Kidney (tissue), 22 donors: ENCODE measurements at places on chromosomes 5 and 9.

DNA sequence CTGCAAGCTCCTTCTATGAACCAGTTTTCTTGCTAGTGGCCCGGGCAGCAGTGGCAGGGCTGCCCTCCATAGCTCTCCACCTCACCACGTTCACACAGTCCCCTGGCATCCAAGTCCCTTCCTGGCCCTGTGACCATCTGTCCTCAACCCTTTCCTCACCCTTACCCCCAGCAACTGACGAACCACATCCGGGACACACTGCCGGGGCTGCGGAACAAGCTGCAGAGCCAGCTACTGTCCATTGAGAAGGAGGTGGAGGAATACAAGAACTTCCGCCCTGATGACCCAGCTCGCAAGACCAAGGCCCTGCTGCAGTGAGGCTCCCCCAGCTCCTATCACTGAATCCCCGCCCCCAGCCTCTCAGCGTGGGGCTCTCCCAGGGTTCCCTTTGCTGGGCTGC lies 18.8 kb downstream of the DNM1 start:
- no peak for DNase-seq

GRCh38 chr9:94627287-94627686 lies 12.0 kb downstream of the FBP1 start:
- DNase-seq, result no peak

- DNase-seq, result no peak
These were observed 690.2 kb downstream of the NR2F1-AS1 start for GRCh38 chr5:92890841-92891244.

DNA sequence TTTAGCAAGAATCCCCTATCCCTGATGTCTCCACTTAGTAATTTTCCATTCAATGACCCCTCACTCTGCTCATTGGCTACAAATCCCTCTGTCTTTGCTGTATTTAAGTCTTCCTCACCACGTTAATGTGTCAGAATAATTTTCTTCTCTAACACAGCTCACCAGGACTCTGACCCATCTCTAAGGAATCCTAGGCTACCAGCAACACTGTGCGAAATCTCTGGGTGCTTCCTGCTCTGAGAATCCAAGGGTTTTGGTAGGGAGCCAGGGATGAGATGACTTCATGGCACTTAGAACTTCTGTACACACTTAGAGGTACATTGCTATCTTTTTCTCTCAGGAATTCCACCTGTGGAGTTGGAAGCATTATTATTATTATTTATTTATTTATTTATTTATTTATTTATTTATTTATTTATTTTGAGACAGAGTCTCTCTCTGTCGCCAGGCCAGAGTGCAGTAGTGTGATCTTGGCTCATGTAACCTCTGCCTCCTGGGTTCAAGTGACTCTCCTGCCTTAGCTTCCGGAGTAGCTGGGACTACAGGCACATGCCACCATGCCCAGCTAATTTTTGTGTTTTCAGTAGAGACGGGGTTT lies 53.5 kb downstream of the FOXI1 start:
- no peak for DNase-seq

- DNase-seq, result peak; percentile 54
These were observed 27.9 kb upstream of the GALNT10 start for GRCh38 chr5:154162539-154163151.

DNA sequence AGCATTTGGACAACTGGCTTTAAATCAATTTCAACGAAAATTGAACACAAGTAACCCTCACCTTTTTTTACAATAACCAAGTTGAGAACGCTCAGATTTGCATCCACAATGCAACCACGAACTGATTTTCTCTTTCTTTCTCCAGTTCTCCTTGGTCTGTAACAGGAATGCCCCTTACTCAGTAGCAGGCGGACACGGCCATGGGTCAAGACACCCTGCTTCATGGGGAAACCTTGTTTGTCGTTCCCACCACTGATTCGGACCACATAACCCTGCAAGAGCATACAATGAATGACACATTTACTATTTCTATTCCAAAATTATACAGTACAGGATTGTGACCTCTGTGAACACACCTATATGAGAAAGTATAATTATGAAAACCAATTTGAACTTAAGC lies 1.4 kb downstream of the RPS6 start:
- no peak for DNase-seq
